ENCODE measurements at places on chromosomes 2 and 18.
A peak's percentile ranks its signal among the peaks of the same experiment; 100 is the strongest.

DNA sequence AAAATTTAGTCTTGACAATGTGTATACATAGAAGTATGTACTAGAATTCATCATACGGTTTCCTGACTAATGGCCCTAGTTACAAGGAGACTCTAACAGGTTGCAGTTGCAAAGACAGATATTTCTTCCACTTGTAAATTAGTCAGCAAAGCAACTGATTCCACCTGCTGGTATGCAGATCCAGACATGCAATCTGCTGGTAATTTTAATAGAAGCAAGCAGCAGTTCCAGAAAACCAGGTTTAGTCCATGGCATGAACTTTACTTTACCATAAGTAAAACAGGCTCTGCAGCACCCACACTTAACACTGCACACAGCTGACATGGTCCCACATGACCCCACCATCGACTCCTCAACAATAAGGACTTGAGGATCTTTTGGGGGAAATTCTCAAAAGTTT lies 110.9 kb upstream of the SP3 start:
- no peak for DNase-seq

GRCh38 chr2:232473467-232473890 lies 14.2 kb downstream of the ECEL1 start:
- no peak for DNase-seq

GRCh38 chr18:36744261-36744876 lies 84.4 kb downstream of the TPGS2 start:
- no peak for DNase-seq

DNA sequence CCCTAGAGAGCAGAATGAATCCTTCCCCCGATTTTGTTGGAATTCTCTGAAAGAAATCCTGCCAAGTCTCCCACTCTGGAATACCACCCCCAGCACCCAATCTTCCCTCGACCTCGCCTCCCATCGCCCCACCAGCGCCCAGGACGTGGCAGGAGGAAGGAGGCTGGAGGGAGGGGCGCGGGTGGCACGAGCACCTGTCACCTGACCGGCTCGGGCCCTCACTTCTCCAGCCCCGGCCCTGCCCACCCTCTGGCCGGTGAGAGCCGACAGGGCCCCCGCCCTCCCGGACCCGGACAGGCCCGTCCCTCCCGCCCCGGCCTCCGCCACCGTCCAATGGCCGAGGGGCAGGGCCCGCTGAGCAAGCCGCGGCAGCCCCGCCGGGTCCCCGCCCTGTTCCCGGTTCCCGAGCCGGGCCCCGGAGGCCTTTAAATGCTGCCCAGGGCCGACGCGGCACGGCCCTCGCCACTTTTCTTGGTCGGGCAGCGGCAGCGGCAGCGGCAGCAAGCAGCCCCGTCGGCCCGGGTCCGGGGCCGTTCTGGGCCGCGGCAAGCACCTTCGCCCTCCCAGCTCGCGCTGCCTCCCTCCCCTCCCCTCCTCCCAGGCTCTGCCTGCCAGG lies at the start of gene LGALSL:
LGALSL (plus strand) TSS at position 393 of the 616 bp plus-strand sequence. CDS start 384 bp downstream, outside the sequence.
- DNase-seq = peak; percentile 81

- DNase-seq = no peak
These were observed 46.4 kb upstream of the RNF152 start for GRCh38 chr18:61939046-61939674.

DNA sequence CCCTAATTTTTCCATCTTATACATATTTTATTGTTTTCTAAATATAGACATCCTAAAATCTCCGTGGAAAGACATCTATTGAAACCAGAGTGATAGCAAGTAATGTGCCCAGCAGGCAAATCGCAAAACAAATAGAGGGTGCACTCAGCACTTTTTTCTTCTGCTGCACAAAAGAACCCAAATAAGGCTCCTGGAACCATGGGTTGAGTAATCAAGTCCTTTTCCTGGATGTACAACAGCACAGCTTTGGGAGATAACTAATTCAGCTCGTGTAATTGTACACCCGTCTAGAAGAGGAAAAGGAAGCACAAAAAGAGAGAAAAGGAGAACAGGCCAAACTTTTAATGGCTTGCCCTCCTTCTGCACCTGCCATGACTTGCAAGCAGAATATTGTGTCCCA lies 126.9 kb upstream of the TLK1 start:
- DNase-seq = no peak
